ENCODE measurements at places on chromosomes 4 and X.
A peak's percentile ranks its signal among the peaks of the same experiment; 100 is the strongest.

GRCh38 chrX:18173494-18174180, 47.0 kb downstream of the BEND2 start:
- DNase-seq = peak; percentile 57

DNA sequence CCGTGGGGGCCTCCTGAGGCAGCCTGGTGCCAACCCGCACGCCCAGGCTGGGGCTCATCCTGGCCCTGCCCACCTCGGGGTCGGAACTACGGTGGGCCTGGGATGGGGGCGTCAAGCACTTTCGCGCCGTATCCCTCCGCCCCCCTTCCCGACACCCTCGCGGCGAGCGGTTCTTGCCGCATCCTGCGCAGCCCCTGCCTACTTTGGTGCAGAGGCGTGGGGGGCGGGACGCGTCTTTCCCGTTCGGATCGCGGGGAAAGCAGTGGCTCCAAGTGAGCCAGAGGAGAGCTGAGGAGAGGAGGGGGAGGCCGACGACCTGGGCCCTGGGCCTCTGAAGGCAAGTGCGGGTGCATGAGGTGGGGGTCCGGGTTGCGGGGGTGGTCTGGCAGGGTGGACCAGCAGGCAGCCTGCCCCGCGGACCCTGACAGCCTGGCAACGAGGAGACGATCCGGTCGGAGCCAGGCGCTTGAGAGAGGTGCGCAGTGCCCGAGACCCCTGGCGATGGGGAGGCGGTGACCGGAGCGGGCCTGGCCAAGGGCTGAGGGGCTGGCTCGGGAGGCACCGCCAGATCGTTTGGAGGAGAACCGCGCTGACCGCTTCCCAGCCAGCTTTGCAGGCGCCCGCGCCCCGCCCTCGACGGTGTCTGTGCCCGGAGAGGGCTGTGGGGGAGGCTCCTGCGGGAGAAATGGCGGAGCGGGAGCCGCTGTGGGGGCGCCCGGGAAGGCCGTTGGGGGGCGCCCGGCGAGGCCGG, at the start of gene GPRASP2:
TSS of gene GPRASP2 (plus strand) at position 233 of the 751 bp plus-strand sequence. CDS start 2,422 bp downstream, outside the sequence.
- DNase-seq = peak; percentile 89

DNA sequence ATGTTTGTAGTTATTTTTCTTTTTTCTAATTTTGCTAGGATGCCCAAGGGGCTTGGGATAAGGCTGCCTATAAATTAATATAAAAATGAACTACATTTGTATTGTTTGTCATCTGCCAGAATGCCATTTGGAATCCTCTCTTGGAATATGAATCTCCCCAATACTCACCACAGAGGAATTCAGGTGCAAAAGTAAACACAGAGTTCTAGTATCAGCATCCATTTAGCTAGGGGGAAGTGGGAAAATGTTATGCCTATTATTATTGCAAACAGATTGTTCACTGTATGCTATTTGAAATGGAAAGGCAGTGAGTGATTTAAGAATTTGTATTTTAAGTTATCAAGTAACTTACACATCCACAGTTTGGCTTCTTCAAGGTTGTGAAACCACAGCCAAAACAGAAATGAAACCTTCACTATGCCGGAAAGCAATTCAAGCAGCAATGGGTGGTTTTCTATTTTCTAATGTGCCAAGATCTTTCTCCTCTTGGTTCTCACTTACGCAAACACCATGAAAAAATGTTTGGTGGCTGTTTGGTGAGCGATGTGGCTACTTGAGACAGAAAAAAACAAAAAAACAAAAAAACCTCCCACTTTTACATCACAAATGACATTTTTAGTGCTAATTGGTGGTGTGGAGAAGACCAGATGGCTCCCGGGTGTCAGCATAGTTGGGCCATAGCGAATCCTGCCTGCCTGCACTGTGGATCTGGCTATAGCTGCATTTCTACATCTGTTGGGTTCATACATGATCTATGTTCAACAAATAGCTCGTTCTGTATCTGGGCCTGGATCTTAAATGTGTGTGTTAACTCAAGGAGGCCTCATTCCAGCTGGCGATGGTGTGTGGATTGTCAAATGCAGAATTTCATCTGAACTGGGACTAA, 200.8 kb upstream of the GIMD1 start:
- peak; percentile 2 for DNase-seq

- no peak for DNase-seq
Measured at GRCh38 chr4:41934514-41934900, 722 bp upstream of the TMEM33 start.

All from brain (organoid and tissue), 16 donors.